ENCODE measurements at places on chromosomes 1 and 21.

DNA sequence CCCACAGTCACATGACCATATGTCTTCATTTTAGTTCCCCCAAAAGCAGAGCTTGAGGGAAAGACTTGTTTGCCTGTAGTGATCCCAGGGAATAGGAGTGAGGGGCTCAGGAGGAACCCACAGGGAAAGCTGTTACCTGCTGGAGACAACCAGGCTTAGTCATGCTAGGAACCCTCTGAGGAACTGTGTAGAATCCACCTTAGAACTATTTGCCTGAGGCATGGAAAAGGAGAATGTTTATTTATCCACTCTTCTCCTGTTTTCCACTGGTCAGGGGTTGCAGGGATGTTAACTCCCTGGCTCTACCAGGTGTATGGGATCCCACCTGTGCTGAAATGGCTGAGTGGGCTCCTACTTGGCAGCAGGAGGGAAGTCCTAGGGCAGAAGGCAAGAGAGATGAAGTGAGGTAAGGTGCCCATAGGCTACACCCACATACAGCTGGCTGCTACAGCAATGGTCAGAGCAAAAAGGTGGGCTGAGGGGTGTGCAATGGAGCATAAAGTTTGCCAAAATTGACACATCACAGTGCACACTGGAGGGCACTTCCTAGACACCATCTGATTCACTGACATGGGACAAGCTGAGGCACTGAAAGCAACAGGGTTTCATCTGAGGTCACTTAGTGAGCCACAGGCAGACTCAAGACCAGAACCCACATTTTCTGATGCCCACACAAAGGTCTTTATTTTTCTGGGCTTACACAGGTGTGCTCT, 29.7 kb upstream of the CYP4B1 start:
- no peak for DNase-seq

DNA sequence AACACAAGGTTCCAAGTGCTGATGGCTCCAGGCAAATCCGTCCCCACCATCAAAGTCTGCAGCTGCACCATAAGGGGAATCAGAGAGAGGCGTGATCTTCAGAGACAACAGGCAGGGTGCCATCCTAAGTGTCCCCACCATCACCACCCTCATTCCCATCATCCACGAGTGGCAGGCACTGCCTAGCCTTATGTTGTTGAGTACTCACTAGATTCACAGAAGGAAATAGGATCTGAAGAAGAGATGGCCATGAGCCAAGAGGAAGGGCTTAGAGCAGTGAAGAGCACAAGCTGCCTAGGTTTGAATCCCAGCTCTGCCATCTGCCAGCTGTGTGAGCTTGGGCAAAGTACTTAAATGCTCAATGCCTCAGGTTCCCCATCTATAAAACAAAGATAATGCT, 207.3 kb upstream of the CSF3R start:
- no peak for DNase-seq

- DNase-seq: no peak
These were observed 17.1 kb upstream of the APOBEC4 start for GRCh38 chr1:183670169-183670568.

DNA sequence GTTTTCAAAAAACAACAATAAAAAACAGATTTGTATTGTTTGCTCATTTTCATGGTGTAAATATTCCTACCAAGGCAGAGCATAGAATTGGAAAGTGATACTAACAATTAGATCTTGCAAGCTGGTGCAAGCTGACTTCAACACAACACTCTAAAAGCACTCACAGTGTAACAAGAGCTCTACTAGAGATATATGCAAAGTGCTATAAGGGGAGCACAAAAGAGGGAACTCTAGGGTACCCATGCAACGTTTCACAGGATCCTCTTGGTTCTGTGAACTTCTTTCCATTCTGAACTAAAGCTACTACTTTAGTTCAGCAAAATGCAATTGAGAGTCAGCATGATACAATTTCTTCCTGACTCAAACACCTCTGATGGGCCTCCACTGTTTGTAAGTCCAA, 78.3 kb downstream of the ATP1B1 start:
- DNase-seq: no peak

GRCh38 chr1:119308130-119308700, 60.4 kb upstream of the HAO2 start:
- DNase-seq: no peak

GRCh38 chr1:212774584-212774983, 17.0 kb downstream of the NSL1 start:
- DNase-seq: no peak

DNA sequence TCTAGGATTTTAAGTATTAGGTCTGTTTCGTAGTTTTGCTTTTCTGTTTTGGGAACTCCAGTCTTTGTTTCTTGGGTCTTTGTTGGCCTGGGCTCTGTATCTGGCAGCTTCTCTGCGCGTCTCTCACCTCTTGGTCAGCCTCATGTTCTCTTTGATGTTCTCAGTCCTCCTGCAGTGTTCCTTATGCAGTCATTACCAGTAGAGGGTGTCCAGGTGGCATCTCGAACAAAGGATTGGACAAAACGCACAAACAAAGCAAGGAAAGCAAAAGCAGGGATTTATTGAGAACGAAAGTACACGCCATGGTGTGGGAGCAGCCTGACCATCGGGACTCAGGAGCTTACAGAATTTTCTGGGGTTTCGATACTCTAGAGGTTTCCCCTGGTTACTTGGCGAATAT, 133.7 kb upstream of the COL6A1 start:
- no peak for DNase-seq

DNA sequence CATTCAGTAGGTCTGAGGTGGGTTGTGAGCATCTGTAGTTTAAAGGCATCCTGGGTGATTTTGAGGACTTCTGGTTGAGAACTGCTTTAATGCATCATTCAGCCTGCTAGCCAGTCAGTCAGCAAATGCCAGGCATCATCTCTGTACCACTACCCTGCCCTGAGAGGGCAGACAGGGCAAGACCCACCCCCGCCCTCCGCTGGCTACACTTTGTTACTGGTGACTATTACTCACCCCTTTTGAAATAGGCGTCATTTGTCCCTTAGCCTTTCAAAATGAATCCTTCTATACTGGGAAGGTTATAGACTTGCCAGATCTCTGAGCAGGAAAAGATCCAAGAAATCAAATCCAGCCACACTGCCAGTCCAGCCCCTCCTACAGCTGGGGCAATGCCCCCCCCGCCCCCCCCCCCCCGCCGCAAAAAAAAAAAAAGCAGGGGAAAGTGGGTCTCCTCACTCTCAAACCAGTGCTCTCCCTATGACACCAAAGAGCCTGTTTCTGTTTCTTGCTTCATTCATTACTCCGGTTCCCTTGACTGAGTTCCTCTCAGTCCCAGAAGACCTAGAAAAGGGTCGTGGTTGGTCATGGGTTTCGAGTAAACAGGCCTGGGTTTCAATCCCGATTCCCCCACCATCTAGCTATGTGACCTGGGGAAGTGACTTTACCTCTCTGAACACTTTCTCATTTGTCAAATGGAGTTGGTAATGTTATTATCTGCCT, 4.4 kb downstream of the SELENON start:
- DNase-seq: no peak

DNA sequence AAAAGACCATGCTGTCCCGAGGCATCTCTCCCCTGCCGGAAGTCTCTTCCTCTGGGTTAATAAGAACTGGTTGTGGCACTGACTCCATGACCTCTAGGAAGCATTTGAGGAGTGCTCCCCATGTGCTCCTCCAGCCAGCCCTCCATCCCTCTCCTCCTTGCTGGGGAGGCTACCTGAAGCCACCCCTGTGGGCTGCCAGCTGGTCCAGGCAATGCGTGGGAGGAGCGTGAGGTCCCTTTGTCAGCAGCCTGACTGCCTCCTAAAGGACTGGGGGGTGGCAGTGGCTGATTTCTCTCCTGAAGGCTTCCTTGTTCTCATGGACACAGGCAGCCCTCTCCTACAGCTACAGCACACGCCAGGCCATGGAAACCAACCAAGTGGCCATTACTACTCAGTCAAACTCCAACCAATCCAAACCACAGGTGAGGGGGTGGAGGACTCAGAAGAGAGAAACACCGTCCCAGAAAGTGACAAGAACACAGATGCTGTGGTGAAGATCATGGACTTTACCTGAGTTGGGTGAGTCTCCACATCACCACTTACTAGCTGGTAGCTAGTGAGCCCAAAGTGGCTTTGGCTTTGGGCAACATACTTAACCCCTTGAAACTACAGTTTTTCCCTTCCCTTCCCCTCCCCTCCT, 35.2 kb downstream of the NENF start:
- DNase-seq: no peak

DNA sequence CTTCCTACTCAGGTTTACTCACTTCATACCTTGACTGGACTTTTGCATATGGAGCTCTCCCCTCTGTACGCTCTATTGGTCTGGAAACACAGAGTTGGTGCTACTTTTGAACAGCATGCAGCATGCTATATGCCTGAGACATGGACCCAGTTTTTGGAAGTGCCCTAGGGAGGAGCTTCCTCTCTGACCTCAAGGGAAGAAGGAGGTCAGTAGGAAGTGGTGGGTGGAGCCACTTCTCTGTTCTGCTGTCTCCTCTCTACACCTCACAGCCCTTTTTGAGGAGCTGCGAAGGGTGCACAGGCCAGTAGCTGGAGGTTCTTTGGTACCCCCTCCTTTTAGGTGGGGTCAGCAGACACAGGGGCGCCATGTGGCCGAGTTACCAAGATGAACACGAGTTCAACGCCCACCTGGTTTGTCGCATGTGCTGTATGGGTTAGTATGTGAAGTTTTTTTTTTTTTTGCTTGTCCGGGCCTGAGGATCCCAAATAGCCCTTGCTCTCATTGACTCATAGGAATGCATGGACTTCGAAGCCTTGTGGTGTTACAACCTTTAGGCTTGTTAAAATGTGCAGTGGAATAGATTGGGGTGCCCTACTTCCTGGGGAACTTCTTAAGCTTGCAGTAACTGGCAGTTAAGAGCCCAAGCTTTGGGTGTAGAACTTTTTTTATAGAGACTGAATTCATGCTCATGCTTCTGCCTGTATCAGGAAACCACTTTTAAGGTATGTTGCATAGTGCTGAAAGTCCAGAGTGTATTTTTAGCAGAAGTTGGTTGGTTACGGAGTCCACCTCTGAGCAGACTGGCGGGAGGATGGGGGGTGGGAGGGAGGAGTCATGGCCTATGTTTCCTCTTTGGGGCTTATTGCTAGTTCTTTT, 10.7 kb downstream of the MACF1 start:
- no peak for DNase-seq

DNA sequence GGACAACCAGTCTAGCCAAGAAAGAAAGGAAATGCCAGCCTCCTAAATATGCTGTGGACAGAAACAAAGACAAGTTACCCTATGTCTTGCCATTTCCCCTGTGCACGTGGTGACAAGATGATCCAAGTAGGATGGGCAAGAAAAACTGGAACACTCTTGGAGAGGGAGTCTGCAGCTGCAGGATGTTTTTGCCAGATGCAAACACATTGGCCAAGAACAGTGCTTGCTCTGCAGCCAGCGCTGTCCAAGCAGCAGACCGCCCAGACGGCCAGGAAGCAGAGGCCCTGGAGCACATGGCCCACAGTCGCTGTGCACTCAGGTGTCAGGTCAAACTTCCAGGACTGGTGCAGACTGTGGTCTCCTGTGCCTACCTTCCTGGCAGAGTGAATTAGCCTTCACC, 189.3 kb downstream of the SLC35F3 start:
- no peak for DNase-seq

- no peak for DNase-seq
These were observed 46.7 kb upstream of the SAMD13 start for GRCh38 chr1:84254703-84255238.

DNA sequence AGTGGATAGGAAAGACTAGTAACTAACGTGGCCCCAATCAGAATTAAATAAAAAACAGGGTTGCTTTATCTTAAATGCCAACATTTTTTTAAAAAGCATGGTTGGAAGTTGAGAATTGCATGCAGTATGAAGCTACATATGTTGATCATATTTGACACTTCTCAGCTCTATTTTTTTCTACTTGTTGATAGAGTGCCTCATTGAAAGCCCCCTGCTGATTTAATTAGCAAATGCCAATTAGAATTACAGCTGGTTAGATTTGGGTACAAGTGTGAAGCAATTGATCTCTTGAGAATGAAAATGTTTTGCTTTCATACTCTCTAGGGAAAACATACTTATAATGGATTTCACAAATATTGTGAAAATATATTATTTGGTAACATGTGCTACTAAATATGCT, 40.5 kb downstream of the CHD1L start:
- DNase-seq: no peak

DNA sequence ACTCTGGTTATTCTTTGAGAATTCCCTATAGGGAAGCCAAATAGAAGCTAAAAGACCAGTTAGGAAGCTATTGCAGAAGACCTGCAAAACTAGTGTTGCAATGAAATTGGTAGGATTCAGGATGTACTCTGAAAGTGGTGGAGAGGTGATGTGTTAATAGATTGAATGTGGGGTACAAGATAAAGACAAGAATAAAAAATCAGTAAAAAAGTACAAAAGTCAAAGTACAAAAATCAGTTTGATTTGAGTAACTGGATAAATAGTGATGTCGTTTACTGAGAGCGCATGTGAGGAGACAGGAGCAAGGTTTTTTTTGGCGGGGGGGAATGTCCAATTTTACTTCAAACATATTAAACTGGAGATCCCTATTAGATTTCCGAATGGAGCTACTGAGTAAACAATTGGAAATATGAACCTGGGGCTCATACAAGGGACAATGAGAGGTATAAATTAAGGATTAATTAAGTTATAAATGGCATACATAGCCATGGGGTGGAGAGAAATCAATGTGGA, 2.5 kb upstream of the DCAF8 start:
- DNase-seq: no peak

- no peak for DNase-seq
These were observed 53.3 kb downstream of the TOR1AIP2 start for GRCh38 chr1:179824265-179824664.

DNA sequence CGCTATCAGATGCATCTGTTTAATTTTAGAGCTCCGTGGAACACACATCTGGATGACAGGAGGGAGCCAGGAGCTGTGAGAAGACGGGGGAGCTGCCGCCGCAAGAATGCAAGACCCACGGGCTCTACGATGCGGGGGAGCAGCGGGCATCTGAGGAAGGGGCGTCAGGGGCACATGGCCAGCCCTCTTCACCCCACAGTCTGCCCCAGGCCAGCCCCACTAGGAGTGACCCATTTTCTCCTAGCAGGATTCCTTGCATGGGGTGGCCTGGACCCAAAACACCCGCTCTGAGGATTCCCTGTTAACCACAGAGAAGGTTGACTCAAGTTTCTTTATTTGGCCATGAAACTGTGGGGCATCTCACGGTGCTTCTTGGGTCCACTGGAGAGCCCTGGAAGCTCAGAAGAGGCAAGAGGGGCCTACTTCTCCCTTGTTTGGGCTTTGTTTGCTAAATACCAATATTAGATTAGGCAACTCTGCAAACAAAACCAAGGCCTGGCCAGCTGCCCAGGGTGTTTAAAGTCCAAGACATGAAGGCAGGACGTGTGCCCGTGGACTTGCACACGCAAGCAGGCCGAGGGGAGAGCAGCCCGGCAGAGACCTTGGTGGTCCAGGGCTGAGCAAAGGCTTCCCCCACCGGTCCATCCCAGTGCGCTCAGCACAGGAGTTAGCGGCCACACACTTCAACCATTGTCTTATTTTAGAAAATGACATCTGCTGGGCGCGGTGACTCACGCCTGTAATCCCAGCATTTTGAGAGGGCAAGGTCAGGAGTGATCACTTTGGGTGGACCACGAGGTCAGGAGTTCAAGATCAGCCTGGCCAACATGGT, 89.8 kb downstream of the DHRS3 start:
- no peak for DNase-seq

GRCh38 chr1:230548997-230549396, 93.3 kb upstream of the COG2 start:
- no peak for DNase-seq
